ENCODE measurements at places on chromosomes 4 and X.

DNA sequence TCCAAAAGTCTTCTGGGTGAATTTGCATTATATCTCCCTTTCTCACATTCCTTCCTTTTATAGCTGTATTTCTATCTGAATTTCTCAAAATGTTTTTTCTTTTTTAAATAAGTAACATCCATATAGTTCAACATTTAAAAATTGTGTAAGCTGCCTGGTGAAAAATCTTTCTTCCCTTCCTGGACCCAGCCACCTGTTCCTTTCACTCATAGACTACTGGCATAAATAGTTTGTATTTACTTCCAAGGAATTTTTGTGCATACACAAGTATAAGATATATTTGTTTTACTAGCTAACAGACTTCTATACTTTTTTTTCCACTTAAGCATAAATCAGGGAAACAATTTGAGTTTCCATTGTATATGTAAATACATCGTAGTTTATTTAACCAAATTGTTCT lies 35.7 kb downstream of the PACRGL start:
- no peak for DNase-seq

DNA sequence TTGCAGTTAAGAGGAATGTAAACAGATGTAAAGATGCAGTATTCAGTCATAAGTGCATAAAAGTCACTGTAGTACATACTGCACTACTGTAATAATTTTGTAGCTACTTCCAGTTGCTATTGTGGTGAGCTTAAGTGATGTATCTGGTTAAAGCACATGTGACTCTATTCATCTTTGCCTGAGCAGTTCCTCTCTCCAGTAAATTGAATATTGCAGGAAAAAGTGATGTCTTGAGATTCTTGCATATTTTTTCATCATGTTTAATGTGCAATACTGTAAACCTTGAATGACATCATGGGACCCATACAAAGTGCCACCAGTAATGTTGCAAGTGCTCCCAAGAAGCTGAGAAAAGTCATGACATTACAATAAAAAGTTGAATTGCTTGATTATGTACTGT lies 9.6 kb downstream of the UBA6 start:
- DNase-seq = no peak

- no peak for DNase-seq
Measured at GRCh38 chrX:65744965-65745364, 77.5 kb downstream of the MSN start.

- DNase-seq = no peak
Measured at GRCh38 chr4:155234206-155234605, 25.8 kb downstream of the NPY2R start.

- peak; percentile 12 for DNase-seq
Measured at GRCh38 chrX:147978931-147979330, 2.2 kb upstream of the FMR1NB start.

GRCh38 chrX:47296766-47297365 lies 64.1 kb downstream of the USP11 start:
- no peak for DNase-seq

DNA sequence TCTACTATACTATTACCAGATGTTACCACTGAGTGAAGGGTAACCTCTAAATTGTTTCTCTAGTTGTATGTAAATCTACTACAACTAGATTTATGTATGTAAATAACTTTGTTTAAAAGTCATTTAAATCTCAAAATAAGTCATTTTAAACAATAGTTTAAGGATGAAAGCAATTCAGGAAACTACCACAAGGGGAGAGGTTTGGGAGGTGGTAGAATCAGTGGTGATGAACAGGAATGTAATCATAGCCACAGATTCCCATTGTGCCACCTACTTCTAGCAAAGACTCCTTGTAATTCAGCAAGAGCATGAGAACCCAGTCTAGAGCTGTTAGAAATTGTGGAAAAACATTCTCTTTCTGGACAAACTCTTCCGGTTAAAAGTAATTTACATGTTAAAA lies 234.6 kb downstream of the SLC7A11 start:
- no peak for DNase-seq
